Chondrocyte (in vitro differentiated cells): ENCODE measurements at places on chromosomes 7 and 10.

GRCh38 chr7:7236041-7236440 lies 53.7 kb downstream of the C1GALT1 start:
- no peaks in the 10 kb centered on the region for H3K27me3 ChIP-seq
- no peak for DNase-seq
- no peak overlapping the region for H3K27ac ChIP-seq
- H3K4me1 ChIP-seq: peaks cover 12% of the 10 kb centered on the region

DNA sequence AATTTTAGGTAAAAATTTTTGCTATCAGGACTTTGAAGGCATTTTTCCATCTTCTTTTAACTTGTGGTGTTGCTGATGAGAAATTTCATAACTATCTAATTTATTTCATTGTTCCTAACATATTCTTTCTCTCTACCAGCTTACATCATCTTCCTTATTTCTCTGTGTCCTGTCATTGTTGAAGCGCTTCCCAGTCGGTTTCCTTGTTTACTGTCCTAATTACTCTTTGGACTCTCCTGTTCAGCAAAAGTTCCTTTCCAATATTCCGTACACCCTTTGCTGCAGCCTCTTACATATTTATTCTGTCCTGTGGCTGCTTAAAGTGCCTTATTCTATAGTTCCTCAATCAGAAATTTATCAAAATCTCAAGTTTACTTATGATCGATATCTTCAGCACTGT lies 609.0 kb upstream of the FZD8 start:
- no peak overlapping the region for H3K27ac ChIP-seq
- no peak for DNase-seq
- H3K27me3 ChIP-seq: no peaks in the 10 kb centered on the region
- no peaks in the 10 kb centered on the region for H3K36me3 ChIP-seq
- H3K4me3 ChIP-seq: no peak overlapping the region
- peaks cover 29% of the 10 kb centered on the region for H3K4me1 ChIP-seq

- H3K27me3 ChIP-seq: no peaks in the 10 kb centered on the region
- H3K4me1 ChIP-seq: no peaks in the 10 kb centered on the region
- DNase-seq: no peak
- H3K36me3 ChIP-seq: peaks cover 5% of the 10 kb centered on the region
These were observed 61.7 kb upstream of the KCNIP2 start for GRCh38 chr10:101905251-101905650.

- H3K27ac ChIP-seq: no peak overlapping the region
- peaks cover 4% of the 10 kb centered on the region for H3K36me3 ChIP-seq
- H3K4me1 ChIP-seq: peaks cover 8% of the 10 kb centered on the region
- no peak for DNase-seq
- H3K4me3 ChIP-seq: no peak overlapping the region
These were observed 12.0 kb downstream of the KPNA7 start for GRCh38 chr7:99195867-99196266.

DNA sequence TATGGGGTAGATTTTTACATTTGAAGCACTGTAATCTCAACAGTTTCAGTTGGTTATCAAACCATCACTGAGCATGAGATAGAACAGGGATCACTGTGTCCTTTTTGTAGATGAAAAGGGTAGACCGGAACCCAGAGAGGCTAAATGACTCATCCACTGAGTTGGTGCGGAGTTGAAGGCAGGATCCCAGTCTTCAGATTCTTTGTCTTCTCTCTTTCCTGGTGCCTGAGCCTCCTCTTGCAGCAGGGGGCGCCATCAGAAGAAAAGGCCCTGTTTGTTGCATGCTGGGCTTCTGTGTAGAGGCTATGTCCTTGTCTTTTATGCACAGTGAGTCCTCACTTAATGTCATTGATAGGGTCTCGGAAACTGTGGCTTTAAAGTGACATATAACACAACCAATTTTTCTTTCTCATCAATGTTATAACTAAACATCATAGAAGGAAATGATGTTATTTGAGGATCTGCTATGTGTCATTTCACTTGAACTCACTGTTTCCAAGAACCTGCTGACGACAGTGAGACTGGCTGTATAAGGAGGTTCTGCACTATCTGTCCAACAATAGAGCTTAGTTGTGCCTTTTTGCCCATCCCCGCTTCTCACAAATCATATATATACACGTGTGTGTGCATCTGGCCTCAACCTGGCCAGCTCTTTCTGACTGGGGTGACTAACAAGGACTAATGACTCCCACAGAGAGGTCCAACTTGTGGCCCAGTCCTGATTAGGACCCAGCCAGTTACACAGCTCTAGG lies 14.3 kb downstream of the ZNF282 start:
- no peak for DNase-seq
- peaks cover 6% of the 10 kb centered on the region for H3K4me1 ChIP-seq
- H3K27me3 ChIP-seq: no peaks in the 10 kb centered on the region

DNA sequence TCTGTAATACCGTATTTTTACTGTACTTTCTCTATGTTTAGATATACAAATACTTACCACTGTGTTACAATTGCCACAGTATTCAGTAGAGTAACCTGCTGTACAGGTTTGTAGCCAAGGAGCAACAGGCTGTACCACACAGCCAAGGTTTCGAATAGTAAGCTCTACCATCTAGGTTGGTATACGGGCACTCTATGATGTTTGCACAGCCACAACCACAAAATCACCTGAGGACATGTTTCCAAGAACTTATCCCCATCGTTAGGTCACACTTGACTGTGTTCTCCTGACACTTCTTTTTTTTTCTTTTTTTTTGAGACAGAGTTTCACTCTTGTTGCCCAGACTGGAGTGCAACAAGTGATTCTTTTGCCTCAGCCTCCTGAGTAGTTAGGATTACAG lies 134.6 kb upstream of the TRIM24 start:
- peaks cover 11% of the 10 kb centered on the region for H3K36me3 ChIP-seq
- H3K27ac ChIP-seq: no peak overlapping the region
- H3K4me1 ChIP-seq: peaks cover 4% of the 10 kb centered on the region
- no peak for DNase-seq

DNA sequence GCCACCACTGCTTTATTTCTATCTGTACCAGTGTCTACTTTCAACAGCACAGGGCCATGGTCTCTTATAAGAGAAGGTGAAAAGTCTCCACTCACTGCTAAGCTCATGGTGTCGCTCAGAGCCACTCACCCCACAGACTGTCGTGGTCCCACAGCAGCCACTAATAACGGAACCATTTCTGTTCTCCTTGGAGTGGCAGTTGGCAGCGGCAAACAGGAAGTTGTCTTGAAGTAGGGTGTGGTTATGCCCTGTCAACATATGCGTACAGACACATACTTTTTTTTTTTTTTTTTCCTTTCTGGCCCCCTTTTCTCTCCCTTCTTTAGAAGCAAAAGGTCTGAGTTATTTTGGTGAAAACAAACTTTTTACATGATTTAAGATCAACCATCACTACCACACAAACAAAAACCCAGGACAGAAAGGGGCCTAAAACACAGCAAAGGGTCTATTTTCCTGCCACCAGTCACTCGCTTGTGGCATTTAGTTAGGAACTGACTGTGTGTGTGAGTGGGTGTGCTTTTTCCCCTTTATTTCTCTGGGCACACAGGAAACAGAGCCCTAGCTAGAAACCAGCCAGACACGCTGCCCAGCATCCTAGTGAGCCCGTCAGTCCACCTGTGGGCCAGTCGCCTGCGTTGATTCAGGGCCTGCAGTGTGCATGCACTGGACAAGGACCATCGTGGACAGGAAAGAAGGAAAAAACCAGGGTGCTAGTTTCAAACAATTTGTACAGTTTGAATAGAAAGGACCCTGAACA lies 96.7 kb upstream of the EFCAB10 start:
- no peak overlapping the region for H3K27ac ChIP-seq
- no peak for DNase-seq
- no peaks in the 10 kb centered on the region for H3K36me3 ChIP-seq
- no peaks in the 10 kb centered on the region for H3K27me3 ChIP-seq
- H3K4me1 ChIP-seq: no peaks in the 10 kb centered on the region

DNA sequence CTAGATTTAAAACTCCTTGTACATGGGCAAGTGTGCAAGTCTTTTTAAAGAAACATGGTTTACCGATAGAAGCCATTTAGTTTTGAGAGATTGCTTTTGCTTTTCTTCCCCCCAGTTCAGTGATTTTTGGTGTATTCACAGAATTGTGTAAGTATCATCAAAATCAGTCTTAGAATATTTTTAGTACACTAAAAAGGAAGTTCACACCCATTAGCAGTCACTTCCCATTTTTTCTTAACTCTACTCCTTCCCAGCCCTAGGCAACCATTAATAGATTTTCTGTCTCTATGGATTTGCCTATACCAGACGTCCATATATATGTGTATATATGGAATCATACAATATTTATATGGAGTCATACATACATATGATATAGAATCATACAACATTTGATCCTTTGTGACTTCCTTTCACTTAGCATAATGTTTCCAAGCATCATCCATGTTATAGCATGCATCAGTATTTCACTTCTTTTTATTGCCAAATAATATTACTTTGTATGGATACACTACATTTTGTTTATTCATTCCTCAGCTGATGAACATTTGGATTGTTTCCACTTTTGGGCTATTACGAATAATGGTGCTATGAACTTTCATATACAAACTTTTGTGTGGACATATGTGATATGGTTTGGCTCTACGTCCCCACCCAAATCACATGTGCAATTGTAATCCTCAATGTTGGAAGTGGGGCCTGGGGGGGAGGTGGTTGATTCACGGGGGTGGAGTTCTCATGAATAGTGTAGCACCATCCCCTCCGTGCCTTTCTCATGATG lies 16.5 kb upstream of the ARL4A start:
- H3K4me3 ChIP-seq: no peak overlapping the region
- H3K27me3 ChIP-seq: no peaks in the 10 kb centered on the region
- H3K4me1 ChIP-seq: peaks cover 10% of the 10 kb centered on the region
- no peak overlapping the region for H3K27ac ChIP-seq

DNA sequence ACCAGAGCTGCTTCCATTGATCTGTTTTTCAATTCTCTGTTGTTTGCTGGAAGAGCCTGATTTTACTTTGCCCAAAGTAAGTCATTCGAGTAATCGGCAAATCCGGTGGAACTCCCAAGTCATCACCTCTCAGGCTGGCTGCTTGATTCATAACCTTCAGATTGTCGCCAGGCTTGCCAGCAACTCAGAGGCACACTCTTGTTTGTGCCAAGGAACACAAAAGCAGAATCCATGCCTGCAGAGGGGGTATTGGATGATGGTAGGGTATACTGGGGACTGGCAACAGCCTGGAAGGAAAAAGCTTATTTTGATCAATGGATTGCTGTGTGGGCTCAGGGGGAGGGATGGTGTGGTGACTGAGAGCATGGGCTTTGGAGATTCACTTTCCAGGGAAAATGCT lies 542.4 kb downstream of the SORCS3 start:
- no peak overlapping the region for H3K27ac ChIP-seq
- H3K4me3 ChIP-seq: no peak overlapping the region
- no peaks in the 10 kb centered on the region for H3K27me3 ChIP-seq
- DNase-seq: no peak
- no peaks in the 10 kb centered on the region for H3K4me1 ChIP-seq

DNA sequence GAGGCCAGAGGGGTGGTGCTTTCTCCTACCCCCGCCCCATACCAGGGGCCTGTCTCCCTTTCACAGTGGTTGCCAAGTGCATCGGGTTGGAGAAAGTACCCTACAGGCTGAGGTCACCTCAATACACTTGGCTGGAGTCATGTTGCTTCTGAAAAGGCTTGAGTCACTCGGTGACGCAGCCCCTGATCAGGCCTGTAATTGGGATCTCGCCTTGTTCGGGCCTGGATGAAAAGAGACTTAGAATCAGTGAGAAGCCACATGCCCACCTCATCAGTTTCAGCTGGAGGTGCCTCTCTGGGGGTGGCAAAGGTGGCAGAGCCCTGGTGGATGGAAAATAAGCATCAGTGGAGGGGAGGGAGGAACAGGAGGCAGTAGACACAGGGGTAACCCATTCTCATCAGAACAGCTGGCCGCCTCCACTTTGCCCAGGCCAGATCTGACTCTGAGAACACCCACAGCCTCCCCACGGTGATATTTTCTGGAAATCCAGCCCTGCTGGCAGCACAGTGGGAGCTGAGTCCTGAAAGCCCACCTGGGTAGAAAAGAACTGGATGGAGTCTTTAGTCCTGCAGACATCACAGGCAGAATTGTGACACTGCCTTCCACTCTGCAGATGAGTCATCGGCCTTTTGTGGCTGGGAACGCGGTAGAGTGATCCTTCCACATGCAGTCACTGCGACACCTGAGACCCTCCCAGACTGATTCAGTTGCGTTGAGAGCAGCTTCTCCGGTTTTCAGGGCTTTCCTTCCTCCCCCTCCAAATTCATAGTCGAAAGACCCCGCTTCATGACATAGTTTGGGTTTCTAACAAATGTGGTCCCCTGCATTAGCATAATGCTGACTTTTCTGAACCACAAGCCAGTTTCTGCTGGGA lies 108.0 kb downstream of the GRK5 start:
- DNase-seq: no peak
- H3K27ac ChIP-seq: peak overlapping the region; percentile 97
- no peaks in the 10 kb centered on the region for H3K36me3 ChIP-seq
